ENCODE measurements at places on chromosomes 12 and 14.

GRCh38 chr14:69464379-69464778 is 20.1 kb upstream of the PLEKHD1 start:
- DNase-seq: no peak

GRCh38 chr14:78978896-78979295 is 808.7 kb downstream of the NRXN3 start:
- no peak for DNase-seq

DNA sequence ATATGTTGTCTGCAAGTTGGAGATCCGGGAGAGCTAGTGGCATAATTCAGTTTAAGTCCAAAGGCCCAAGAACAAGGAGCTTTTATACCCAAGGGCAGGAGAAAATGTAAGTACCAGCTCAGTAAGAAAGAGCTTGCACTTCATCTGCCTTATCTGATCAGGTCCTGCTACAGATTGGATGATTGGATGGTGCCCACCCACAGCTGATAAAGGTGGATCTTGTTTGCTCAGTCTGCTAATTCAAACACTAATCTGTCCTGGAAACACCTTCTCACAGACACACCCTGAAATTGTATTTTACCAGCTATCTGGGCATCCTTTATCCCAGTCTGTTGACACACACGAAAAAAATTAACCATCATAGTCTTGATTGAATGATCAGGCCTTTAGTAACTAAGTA is 230.7 kb upstream of the SLC16A7 start:
- DNase-seq: no peak

DNA sequence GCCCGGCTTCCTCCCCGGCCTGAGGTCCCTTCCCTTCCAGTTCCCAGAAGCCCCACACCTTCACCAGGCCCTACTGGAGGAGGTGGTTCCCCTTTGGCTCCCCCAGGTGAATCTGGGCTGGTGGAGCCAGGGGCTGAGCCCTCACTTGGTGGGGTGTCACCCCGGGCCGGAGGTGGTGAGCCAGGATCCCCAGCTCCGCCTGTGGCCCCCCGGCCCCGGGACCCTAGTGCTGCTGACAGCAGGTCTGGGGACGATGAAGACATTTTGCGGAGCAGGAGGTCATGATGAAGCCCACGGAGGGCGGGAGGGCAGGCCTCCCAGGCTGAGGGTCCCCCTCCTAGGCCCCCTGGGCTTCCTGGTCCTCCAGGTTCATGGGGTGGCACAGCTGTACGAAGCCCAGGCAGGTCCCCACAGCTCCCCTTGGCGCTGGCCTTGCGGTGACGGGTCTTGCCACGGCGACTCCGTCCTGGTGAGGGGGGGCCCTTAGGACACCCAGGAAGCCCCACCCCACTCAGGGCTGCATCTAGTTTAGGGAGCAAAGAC is 16.6 kb downstream of the MAP3K12 start:
- DNase-seq: no peak

GRCh38 chr12:118922405-118922804 is 58.9 kb upstream of the SRRM4 start:
- no peak for DNase-seq

DNA sequence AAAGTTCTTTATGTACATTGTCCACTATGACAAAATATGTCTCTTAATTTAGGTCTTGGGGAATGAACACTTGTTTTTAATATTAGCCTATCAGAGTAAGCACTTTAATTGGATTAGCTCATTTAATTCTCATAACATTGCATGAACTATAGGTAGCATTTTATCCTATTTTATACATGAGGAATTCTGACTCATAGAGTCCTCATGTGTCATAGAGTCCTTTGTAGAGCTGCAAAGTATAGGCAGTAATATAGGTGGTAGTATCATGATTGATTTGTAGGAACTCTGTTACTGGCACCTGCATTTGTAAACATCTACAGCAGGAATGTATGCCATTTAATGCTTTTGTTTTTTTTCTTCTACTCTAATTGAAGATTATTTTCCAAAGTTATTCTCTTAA is 96.0 kb downstream of the GPHN start:
- DNase-seq: no peak

DNA sequence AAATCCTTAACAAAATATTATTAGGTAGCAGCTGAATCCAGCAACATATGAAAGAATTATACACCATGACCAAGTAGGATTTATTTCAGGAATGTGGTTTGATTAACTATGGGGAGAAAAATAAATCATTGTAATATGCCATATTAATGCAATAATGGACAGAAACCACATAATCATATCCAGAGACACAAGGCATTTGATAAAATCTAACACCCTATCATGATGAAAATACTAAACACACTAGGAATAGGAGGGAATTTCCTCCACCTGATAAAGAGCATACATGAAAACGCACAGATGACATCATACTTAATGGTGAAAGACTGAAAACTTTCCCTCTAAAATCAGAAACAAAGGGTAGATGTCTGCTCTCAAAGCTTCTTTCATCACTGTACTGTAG is 238.9 kb downstream of the PHLDA1 start:
- no peak for DNase-seq

DNA sequence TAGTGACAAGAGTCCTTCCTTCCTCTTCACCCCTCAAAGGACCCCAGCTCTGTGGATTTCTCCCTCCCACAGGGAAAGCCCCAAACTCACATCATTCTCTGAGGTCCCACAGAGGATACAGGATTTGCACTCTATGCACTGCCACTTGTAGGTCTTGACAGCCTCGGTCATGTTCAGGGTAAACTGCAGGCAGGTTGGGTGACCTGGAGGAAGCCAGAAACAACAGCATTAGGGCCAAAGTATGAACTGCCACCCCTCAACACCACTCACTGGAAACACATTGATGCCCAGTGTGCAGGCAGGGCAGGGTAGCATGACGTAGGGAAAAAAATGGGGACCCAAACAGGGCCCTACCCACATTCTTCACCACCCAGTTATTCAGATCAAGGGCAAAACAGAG is 264.4 kb downstream of the DPF3 start:
- DNase-seq: no peak

All from stimulated activated CD4-positive, alpha-beta T cell treated with anti-CD3 and anti-CD28 coated beads, Interleukin-15, amount 100 ng/mL, for 1 hour (primary cell).